Stimulated activated CD8-positive, alpha-beta memory T cell treated with anti-CD3 and anti-CD28 coated beads, Interleukin-7, amount 100 ng/mL, for 1 hour (primary cell): ENCODE measurements at places on chromosomes 6 and 20.

DNA sequence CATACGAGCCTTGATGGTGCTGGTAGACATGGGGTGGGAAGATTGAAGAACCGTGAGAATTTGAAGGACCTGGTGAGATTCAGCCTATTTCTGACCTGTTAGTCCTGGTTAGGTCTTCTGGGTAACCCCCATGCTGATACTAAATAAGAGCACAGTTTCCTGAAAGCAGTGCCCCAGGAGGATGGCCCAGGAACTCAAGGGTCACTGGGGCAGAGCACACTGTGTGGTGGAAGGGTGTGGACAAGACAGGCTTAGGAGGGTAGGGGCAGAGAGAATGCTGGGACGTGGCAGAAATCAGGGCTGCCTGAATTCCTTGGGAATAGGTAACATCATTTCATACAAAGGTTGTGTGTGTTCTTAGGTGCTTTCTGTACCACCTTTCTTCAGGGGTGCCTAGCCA lies 31.9 kb upstream of the ENPP1 start:
- DNase-seq: no peak

DNA sequence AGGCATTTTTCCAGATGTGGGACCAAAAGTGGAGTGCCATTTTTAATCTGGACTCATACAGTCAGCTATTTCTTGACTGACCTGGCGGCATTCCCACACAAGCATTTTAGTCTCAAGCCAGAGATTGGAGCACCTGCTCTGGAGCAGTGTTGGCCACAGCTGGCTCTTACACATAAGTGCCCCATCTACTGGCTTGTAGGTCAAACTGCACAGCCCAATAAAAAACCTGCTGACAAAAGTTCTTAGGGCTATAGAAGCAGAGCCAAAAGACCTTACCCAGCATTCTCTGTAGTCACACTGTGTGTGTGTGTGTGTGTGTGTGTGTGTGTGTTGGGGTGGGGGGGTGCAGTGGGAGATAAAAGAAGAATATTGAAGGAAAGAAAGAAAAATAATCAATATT lies 38.6 kb upstream of the SENP6 start:
- no peak for DNase-seq

GRCh38 chr6:142195862-142196541 lies 48.9 kb downstream of the VTA1 start:
- no peak for DNase-seq

DNA sequence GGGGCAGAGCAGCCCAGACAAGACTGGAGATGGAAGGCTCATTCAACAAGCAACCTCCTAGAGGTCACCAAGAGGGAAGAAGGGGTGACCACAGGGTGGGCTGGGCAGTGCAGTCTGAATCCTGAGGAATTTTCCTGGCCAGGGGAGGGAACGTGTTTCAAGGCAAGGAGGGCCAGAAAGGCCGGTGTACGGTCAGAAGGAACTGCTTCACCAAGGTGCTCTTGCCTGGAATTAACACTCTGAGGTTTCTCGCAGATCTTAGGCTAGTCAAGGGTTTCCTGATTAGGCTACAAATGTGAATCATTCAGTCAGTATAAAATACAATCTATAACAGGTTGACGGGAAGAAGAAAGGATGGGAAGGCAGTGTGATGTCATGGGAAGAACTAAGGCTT lies 199.3 kb downstream of the LRFN2 start:
- no peak for DNase-seq

DNA sequence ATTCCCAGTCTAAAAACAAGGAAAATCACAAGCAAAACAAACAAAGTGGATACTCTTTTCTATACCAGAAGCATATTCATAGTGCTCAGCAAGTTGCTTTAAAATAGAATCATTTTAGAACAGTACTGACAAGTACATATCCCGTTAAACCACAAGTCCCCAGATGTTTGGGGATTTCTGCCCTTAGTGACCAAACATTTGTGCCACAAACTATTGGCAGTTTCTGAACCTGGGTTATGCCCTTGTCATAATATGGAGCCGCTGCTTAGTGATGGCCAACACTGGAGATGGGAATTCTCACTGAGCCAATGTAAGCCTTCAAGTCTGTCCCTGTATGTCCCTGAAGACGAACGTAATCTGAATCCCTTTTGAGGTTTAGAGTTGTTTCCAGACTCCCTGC lies 436.7 kb upstream of the JAG1 start:
- no peak for DNase-seq

GRCh38 chr20:32439132-32439829 lies 81.2 kb downstream of the ASXL1 start:
- no peak for DNase-seq

GRCh38 chr6:17057322-17057721 lies 44.5 kb upstream of the STMND1 start:
- DNase-seq: no peak

DNA sequence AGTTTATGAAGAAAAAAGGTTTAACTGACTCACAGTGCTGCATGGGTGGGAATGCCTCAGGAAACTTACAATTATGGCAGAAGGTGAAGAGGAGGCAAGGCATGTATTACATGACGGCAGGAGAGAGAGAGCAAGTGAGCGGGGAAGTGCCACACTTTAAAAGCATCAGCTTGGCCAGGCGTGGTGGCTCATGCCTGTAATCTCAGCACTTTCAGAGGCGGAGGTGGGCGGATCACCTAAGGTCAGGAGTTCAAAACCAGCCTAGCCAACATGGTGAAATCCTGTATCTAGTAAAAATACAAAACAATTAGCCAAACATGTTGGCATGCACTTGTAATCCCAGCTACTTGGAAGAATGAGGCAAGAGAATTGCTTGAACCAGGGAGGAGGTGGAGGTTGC lies 213.3 kb upstream of the THEMIS start:
- no peak for DNase-seq

DNA sequence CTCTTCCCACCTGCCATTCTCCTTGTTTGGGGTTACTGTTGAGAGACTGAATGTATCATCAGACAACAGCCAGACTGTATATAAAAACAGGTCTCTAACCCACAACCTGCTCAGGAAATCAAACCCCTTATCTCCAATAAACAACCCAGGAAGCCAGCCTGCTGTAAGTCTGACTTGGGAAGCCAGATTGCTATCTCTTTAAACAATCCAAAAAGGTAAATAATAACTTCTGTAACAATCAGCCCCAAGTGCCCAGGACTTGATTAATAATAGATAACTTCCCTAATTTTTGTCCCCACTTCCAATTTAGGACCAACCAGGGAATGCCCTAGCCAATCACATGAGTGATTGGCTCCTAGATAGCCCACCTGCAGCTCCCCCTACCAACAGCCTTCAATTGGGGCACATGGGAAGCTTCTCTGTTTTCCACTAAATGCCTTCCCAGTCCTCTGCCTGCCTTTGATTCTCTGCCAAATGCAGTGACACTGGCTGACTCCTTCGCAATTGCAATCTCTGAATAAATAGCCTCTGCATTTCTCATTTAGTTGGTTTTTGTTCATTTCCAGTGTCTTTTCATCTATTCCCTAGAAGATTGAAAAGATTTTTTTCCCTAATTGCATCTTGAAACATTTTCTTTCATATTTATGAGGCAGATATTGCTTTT lies 117.1 kb upstream of the TAB2 start:
- DNase-seq: no peak

DNA sequence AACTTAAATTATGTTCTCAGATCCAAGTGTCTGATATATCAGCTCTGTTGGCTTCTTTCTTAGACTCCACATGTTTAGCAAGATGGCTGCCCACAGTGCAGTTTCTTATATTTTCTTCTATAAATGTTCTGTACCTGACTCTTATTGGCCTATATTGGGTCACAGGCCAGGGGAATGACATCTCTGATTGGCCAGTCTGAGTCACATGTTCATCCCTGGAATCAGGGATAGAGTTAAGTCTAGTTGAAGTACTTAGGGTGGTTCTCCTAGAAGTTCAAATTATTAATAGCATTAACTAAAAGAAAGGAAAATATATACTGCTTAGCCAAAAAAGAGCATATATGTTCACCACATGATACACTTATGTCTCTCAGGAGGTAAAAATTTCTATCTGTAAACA lies 105.3 kb upstream of the SLC22A16 start:
- no peak for DNase-seq

DNA sequence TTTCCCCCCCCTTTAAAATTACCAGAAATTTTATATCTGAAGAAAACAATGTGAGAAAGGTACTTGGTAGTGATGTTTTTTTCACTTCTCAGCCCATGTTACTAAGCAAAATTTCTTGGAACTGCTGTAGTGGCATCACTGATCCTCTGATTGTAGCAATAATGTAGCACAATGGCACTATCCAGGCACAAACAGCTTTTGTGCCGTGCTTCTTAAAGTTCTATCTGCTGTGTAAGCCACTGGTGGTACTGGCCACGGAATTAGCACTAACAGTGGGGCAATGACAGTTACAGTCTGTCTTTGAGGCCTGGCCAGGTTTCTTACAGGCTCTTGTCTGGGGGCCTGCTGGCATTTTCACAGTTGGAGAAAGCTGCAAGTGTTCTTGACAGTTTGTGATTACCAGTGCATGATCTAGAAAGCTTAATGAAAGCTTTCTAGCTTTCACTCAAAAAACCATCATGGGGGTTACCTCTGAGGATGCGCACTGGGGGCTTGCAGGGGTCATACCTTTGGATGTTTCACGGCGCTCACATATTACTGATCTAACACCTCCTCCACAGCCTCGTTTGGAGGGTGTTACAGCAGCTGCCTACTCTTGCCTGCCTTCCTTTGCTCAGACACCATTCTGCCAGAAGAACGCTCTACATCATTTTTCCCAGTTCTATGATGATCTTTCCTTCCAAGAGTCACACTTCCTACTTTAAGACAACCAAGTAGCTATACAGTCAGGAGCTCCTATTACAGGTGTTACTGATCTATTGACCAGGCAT lies 58.4 kb upstream of the ARMH2 start:
- DNase-seq: no peak

GRCh38 chr6:161271343-161272030 lies 2.4 kb downstream of the AGPAT4 start:
- no peak for DNase-seq

DNA sequence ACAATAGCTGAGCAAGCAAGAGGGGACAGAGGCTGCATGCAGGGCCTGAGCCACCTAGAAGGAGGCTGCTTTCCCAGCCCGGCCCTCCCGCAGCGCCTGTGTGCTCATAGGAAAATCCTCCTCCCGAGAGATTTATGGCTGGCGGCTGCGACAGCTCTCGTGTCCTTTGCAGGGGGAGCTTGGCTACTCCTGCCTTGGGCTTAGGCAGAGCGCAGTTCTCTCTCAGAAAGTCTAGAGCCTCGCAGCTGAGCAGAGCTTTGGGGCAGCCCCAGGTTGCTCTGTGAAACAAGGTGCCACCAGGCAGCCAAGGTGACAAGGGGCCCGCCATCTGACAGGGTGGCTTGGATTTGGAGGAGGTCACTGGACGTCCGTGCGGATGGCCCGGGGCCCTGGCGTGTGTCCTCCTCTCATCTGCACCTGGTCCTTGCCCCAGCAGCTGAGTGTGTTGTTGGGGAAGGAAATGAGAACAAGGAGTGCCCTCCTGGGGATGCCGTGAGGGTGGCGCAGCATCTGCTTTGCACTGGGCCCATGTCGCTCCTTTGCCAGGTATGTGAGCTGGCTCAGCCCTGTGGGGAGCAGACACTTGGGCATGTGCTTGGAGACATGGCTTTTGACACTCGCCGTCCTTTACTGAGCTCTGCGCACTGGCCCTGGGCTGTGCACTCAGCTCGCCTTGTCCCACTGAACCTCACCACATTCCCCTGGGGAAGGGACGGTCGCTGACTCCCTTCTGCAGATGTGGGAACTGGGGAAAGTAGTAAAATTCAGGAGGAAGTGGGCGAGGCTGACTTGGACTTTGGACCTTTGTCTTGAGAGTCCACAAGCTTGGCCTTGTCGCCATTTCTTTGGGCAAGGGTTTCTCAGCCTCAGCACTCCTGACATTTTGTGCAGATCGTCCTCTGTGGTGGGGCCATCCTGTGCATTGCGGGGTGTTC lies 41.9 kb downstream of the EDN3 start:
- no peak for DNase-seq

DNA sequence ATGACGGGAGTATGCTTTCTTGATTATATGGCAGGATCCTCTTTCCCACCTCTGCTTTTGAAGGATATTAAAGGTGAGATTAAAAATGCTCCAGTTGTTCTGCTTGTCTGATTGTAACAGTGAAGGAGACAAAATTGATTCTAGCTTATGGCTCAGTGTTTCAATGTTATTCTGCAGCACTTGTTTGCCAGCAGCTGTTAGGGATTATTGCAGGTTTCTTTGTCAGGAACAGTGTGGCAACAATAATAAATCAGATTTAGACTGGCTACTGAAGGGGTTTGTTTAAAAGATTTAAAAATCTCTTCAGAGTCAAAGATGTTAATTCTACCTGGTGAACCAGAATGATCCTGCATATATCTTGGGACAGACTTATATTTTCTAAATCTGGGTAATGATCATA lies 126.9 kb downstream of the LAMA2 start:
- DNase-seq: no peak

- no peak for DNase-seq
Observed at GRCh38 chr20:48463916-48464315, 363.9 kb downstream of the PREX1 start.

- DNase-seq: no peak
Observed at GRCh38 chr6:20559924-20560551, 25.8 kb downstream of the CDKAL1 start.

GRCh38 chr20:3692706-3693294 lies 11.0 kb upstream of the ADAM33 start:
- DNase-seq: no peak

DNA sequence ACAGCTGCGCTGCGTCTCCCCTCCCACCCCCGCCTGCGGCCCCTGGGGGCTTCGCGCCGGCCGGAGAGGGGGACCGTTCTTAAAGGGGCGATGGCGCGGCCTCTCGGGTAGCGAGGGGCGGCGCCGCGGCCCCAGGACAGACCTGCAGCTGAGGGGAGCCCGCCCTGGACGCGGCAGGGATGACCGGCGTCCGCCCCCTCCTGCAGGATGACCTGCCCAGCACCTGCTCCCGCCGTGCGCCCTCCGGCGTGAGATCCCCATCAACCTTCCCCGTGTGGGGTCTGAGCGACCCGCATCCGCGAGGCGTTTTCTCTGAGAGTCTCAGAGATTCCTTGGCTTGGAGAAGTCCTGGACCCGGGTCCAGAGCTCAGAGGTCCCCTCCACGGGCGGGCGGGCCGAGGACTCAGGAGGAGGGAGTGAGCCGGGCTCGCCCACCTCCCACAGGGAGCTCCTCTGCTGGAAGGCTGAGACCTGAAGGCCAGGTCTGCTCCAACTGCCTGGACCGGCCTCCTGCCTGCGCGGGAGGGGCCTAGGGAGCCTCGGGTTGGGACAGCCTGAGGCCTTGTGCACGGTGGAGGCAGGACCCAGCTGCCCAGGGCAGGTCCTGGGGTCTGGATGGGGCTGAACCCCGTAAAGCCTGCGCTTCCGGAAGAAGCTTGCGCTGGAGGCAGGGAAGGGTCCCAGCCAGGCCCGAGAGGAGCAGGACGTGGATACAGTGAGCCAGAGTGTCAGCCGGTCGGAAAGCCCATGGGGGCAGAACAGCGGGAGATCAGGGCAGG lies 532 bp upstream of the NKAIN4 start:
- no peak for DNase-seq

GRCh38 chr6:105301072-105301503 lies 101.8 kb downstream of the PREP start:
- no peak for DNase-seq

- DNase-seq: no peak
Observed at GRCh38 chr6:92468066-92468465, 951.3 kb downstream of the EPHA7 start.
